ENCODE measurements at places on chromosomes 12 and 14. TPM values are rescaled to one million over a fixed set of nuclear protein-coding genes. Genes with fewer than 3 reads are reported as not detected.

CIPC gene
- total RNA-seq, result 50.9 TPM

HOXC6 gene
- total RNA-seq, result 2.1 TPM

GRCh38 chr12:64792128-64792527, 32.3 kb upstream of the TBC1D30 start:
- DNase-seq, result no peak

DNA sequence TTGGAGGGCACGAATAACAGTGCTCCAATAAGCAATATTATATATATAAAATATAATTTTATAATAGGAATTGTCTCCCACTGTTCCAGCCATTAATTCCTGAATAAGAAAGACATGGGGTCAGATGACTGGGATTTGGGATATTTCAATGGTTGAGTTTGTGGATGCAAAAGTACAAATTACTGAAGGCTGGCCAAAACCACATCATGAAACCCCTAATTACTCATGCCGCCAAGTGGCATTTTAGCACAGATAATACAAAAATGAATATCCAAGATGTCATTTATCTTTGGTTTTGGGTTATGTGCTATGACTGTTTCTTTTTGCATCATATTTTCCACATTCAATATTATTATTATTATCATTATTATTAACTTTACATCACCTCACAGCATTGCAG, 261.4 kb upstream of the TBX3 start:
- no peak for DNase-seq

- DNase-seq, result no peak
These were observed 17.6 kb upstream of the TRAF3 start for GRCh38 chr14:102759456-102760187.

- DNase-seq, result peak; percentile 22
These were observed 455.3 kb upstream of the ATP2B1 start for GRCh38 chr12:90163975-90164374.

IAPP gene
- total RNA-seq, result not detected

CISTR gene
- not detected for total RNA-seq

- DNase-seq, result peak; percentile 58
These were observed 44.6 kb downstream of the SFSWAP start for GRCh38 chr12:131755305-131756113.

DNA sequence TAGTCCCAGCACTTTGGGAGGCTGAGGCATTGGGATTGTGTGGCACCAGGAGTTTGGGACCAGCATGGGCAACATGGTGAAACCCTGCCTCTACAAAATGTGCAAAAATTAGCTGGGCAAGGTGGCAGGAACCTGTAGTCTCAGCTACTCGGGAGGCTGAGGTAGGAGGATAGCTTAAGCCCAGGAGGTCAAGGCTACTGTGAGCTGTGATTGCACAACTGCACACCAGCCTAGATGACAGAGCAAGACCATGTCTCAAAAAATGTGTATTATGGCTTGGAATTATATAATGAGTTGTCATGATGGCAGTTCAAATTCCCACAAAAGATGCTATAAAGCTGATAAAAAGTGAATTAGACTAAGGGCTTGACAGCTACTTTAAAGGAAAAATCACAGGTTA, 20.6 kb upstream of the TMPRSS12 start:
- DNase-seq, result no peak

CPNE6 gene
- not detected for total RNA-seq

- DNase-seq, result peak; percentile 51
These were observed 1.5 kb upstream of the TM7SF3 start for GRCh38 chr12:27015730-27016076.

KRR1 gene
- total RNA-seq, result 65.4 TPM

DNA sequence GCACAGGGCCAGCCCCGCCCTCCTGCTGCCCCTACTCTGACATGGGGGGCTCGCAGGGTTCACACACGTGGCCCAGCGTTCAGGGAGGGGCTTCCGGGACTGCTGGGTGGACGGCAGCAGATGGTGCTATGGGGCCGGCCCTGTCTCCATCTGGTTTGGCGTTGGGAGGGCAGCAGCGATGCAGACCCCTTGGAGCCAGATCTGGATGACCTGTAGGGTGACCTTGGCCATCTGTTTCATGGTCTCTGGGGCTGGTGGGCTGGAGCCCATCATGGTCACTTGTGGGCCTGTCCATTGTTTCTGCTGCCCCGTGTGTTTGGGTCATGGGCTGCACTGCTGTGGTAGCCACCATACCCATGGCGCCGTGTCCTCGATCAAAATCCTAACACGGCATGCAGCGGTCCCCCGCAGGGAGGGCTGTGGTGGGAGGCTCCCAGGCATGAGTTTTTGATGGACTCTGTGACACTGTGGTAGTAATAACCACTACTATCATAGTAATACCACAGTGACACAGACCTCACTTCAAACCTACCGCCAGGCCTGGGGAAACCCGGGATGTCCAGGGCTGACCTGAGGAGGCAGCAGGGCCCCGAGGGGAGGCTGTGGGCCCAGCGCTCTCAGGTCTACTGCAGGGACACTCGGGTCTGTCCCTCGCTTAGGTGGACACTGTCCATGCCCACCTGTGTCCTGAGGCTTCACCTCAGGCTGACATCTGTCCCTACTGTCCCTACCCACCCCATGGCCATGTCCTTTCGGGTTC, 359.4 kb downstream of the TMEM121 start:
- DNase-seq, result no peak

DNA sequence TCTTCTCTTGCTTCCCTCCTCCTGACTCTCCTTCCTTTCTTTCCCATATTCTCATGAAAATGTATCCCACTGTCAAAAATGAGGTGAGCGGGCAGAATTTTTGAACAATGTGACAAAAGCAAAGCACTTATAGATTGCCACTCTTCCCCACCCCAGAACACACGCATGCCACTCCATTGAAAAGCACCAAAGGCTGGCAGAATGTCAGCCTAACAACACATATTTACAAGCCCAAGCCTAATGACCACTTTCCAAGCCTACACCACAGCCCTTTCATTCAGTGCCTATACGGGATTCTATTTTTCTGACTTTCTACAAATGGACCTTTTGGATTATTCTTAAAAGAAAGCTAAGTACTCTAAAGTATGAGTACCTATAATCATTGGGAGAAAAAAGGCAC, 62.9 kb upstream of the METAP2 start:
- DNase-seq, result no peak

- peak; percentile 34 for DNase-seq
These were observed 77.6 kb upstream of the NID2 start for GRCh38 chr14:52146504-52146903.

DNA sequence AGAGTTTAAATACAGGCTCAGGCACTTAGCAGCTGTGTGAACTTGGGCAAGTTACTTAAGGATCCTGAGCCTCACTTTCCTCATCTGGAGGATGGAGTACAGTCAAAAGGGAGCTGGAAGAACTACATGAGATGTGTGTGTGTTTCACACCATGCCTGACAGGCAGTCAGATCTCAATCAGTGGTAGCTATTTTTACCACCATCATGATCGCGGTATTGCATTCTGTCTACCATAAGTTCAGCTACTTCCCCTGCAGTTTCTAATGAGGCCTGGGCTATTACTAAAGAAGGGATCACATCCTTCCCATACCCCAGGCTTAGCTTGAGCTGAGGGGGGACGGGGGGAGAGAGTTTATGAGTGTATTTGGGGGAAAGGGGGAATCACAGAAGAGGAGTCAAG, 7.0 kb downstream of the AQP6 start:
- DNase-seq, result no peak

DNA sequence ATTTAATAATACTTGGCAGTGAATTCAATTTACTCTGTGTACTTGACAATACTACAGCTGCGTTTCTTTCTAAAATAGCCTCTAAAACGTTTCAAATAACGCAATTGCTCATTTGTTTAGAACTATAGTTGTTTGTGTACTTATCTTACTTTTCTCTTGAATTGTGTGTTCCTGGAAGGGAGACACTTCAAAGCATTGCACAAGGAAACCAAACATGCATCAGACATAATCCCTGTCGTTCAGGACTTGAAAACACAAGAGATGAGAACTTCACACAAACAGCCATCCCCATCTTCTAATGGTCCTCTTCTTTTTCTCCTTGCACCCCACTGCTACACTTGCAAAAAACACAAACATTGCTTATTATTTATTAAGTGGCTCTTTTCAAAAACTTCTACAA, 38.5 kb downstream of the PTGER2 start:
- no peak for DNase-seq

DNA sequence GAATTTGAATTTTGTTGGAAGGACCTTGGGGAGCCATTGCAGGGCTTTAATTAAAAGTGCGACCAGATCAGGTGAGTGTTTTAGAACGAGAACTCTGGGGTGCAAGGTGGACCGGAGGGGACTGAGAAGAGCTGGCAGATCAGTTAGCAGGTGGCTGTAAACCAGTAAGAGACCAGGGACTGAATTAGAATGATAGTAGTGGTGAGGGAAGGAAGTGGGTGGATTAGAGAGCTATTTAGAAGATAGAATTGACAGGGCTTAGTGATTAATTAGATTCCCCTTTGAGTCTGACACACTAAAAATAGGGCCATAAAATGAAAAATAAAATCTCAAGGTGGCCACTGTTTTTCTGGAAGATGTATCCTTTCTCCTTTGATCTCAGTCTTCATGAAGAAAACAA, 44.8 kb downstream of the PLXNC1 start:
- DNase-seq, result no peak

DTX1 gene
- 1.1 TPM for total RNA-seq

- no peak for DNase-seq
These were observed 216.0 kb upstream of the DAAM1 start for GRCh38 chr14:58972233-58973017.

TUNAR gene
- total RNA-seq, result 0.05 TPM

Data from SK-MEL-5 (cell line).